Stimulated activated CD8-positive, alpha-beta memory T cell treated with anti-CD3 and anti-CD28 coated beads, Interleukin-7, amount 100 ng/mL, for 48 hours (primary cell): ENCODE measurements at places on chromosomes 2 and 18.

DNA sequence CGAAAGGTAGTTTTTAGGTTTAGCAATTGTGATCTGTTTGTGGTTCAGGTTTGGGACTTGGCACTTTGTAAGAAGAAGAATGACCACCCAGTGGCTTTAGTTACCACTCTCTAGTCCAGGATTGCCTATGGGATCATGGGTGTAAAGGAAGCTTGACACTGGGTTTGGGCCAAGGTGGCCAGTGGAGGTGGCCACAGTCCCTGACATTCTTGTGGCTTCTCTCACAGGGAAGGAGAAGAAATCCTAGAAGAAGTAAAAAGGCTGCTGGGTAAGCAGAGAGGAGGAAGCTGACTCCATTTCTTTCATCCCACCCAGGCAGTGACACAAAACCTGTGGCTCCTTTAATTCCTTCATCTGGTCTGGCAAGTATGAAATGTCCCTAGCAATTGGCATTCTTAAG lies 394.7 kb downstream of the CLIP4 start:
- no peak for DNase-seq

DNA sequence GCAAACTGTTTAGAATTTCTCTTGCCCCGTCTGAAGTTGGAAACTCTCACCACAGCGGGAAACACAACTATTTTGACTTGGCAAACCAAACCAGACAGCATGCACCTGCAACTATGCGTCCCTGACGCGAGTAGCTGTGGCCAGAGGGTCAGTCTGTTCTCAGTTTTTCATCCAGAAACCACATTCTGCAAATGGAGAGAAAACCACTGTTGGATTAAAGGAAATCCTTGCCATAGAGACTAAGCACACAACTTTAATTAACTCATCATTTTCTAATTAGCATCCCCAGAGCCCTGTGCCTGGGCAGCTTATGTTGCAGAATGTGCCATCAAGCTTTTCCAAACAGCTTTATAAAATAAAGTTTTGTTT lies 415.7 kb upstream of the TCF4 start:
- DNase-seq: no peak

DNA sequence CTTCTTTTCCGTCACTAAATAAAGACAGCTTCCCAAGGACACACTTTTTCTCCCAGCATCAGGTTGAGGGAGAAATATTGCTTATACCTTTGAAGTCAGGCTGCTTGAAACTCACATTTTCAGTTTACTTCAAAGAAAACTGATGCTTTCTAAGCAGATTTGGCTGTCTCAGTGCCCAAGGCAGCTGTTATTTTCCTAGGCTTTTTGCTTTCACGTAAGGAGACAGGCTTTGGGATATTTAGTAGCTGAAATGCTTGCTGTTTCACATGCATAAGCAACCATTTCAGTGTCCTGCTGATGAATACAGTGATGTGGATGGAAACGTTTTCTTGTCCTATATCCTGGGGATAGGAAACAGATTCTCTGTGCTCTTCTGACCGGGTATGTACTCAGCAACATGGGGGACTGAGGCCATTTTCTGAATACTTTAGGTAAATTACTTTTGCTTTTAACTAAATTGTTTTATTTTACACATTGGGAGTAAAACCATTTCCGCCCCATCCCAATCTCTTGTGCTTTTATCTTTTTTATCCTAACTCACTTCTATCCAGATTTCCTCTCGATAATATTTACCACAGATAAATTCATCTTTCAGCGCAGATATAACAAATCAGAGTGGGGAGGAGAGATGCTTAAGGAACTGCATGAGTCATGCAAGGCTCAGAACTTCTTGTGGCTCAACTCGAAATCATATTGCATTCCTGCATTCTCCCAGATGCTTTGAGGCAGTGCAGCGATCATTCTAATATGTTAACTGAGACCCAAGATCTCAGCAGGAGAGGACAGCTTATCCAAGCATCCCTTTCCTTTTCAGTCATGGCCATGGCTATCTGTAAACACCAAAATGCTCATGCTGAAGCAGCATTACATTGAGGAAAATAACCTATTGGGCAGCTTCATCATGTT lies 22.2 kb downstream of the GALR1 start:
- DNase-seq: no peak

GRCh38 chr2:151305129-151305691 lies 15.7 kb upstream of the NMI start:
- no peak for DNase-seq

GRCh38 chr18:80009661-80010550 lies 21.5 kb upstream of the TXNL4A start:
- no peak for DNase-seq

DNA sequence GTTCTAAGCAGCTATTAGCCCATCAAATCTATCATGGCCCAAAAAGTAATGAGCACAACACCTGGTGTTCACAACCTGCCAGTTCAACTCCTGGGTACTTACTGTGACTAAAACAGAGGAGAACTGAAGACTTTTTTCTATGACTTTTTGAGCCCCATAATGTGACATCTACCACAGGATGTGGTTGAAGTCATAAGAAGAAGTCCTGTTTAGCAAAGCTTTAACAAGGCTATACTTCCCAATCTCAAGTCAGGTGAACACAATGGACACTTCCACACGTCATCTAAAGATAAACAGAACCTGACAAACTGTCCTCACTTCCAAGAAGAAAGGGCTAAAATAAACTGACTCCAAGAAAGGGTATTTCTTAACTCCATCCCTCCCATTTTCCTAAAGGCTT lies 138.8 kb downstream of the ATAD2B start:
- DNase-seq: no peak

DNA sequence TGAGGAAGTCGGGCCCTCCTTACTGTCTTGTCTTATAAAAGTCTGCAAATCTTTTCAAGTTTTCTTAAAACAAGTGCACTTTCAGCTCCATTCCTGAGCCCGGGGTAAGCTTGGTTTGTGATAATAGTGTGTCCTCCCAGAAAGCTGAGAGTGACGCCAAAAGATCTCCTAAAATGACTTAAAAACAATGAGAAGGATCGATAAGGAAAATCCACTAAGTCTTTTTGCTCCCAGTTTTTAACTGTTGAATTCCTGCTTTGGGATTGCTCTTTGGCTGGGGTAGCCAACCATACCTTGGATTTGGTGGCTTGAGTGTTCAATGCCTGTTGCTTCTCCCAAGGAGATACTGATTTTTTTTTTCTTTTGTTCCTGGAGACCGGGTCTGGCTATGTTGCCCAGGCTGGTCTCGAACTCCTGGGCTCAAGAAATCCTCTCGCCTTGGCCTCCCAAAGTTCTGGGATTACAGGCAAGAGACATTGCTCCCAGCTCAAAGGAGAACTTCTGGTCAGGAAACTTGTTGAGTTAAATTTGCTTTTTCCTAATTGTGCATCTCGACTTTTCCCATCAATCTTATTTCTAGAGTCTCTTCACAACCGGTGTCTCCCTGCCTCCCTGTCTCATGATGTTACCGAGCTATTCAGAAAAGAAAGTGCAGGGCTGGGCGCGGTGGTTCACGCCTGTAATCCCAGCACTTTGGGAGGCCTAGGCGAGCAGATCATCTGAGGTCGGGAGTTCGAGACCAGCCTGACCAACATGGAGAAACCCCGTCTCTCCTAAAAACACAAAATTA lies 3.0 kb downstream of the TGIF1 start:
- DNase-seq: no peak

DNA sequence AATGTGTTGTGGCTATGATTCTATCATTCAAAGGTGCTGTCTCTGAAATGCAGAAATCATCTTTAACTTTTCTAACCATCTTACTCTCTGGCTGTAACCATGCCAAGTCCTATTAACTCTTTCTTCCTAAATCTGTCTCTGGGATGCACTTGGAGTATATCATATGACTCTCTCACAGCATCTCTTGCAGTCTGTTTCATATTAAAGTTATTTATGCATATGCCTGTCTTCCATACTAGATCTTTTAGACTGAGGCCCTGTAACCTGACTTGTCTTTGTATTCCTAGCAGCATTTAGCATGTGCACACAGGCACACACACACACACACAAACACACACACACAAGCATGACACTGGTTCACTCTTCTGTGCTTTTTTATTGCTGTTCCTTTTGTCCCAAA lies 320.6 kb downstream of the ETAA1 start:
- no peak for DNase-seq

DNA sequence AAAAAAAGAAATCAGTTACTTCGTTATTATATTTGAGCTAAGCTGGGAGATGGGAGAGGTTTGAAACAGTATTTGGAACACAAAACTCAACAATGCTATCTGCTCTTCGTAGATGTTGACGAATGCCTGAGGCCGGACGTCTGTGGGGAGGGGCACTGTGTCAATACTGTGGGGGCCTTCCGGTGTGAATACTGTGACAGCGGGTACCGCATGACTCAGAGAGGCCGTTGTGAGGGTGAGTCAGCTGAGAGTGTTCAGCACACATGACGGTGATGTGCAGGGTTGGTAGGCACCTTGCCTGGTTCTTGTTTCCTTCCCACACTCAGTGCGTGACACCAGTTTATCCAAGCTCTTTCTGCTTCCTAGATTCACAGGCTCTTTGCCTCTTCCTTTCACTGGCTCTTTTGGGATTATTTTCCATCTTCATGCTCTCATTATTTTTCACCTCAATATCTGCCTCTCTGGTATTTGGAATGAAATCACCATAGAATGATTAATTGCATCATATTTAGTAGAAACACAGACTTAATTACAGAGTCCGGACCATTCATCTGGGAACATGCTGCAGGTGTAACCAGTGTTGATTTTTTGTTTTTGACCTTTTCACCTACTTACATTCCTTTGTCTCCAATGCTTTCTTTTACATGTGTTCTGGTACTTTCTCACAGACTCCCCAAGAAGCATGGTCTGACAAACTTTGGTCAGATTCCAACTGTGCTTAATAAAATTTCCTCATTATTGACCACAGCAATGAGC lies 200.6 kb upstream of the RASGRP3 start:
- DNase-seq: peak; percentile 22

DNA sequence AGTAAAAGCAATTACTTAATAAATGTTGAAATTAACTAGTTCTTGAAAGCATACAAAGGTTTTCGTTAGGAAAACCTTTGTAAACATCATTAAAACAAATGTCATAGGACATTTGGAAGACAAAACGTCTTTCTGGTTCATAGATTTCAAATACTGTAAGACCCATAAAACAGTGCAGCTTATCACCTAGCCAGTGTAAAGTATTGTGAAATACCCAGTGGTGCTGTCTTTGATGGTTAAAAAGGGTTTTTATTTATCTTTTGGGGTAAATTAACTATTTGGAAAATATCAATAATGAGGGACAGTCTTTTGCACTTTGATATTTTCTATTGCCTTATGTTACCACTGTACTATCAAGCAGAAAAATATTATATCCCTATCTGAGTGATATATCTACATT lies 120.0 kb upstream of the FAM98A start:
- DNase-seq: no peak

DNA sequence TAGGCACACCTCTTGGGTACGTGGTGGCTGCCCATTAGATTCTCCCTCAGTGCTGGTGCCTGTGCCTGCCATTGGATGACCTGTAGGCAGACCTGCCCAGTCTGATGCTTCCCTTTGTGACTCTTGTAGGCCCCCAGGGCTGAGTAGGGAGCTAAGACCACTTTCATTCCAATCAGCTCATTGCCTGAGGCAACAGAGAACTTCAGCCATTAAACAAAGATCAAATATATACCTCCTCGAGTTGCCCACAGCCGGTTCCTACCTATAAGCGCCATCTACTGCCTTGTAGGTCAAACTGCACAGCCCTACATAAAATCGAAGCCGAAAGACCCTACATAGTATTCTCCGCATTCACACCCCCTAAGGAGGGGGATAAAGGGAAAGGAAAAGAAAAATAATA lies 184.6 kb downstream of the ETAA1 start:
- DNase-seq: no peak

DNA sequence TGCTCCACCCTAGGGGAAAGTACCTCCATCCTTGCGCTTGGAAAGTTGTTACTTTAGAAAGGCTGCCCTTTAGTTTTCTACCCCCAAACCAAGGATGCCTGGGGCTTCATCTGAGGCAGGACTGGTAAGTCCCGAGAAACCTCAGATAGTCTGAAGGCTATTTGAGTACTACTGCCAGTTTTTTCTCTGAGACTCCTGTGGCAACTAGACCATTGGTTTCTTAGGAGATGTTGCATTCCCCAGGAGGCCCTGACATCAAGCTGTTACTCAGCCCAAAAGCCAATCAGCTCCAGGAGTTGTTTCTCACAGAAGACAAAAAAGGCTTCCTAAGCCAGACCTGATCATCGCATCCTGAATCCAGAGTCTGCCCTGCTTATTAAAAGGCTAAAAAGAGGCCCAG lies 67.2 kb downstream of the COLEC12 start:
- no peak for DNase-seq

- DNase-seq: no peak
Measured at GRCh38 chr2:235623111-235623510, 129.3 kb downstream of the AGAP1 start.

GRCh38 chr18:74990563-74991081 lies 218.3 kb downstream of the PTGR3 start:
- DNase-seq: no peak

DNA sequence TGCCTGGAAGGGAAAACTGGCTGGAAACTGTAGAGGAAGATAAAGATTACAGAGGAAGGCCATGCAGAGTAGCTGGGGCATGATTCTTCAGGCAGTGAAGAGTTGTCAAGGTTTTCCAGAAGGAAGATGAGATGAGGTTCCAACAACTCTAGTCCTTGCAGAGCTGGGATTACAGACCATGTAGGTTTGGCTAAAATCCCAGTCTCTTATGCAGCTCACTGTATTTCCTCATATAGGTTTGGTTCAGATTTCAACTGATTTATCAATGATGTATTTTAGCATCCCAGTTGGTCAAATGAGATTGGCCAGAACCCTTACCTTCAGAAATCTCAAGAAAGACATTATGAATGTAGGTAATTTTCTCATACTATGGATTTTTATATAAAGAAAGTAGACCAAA lies 16.4 kb downstream of the FAP start:
- DNase-seq: no peak

DNA sequence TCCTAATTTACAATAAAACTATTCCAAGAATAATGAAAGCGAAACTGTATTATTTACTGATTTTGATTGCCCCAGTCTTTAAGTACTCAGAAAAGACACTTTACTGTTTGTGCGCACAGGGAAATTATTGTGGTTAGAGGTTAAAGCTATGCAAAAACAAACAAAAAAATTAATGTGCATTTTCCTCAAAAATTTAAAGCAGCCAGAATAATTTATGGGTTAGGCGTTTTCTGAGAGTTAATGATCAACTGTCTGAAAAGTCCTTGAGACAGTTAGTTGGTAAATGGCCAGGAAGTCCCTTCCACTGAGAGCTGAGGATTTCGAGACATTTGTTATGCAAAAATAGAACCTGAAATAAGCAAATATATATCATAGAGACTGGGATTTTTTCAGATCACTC lies 143.3 kb downstream of the IRS1 start:
- no peak for DNase-seq

DNA sequence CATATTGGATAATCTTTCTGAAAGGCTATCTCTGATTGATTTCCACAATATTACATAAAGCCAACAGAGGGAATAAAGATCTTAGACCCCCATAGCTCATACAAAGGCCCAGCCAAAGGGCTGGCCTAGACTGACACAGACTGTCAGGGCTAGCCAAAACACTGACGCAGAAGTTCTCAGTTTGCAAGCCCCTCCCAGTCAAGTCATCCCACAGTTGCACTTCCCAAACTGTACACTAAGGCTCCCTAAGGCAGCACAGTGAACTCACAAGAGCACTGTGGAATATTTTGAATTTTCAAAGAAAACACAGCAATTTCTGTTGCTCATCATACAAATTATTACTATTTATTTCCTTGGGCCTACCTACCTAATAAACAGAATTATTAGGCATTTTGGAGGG lies 244.9 kb downstream of the SP3 start:
- no peak for DNase-seq

- peak; percentile 15 for DNase-seq
Measured at GRCh38 chr2:62505750-62506420, at the start of gene TMEM17. Gene TMEM17, minus strand, starts transcription at chr2:62506195. Its CDS starts 66 bp downstream, at chr2:62506129.
